Uterus (tissue), 4 donors: ENCODE measurements at places on chromosomes 6 and 20.

- no peak for DNase-seq
Observed at GRCh38 chr20:35307666-35308653, 15.7 kb upstream of the FAM83C start.

DNA sequence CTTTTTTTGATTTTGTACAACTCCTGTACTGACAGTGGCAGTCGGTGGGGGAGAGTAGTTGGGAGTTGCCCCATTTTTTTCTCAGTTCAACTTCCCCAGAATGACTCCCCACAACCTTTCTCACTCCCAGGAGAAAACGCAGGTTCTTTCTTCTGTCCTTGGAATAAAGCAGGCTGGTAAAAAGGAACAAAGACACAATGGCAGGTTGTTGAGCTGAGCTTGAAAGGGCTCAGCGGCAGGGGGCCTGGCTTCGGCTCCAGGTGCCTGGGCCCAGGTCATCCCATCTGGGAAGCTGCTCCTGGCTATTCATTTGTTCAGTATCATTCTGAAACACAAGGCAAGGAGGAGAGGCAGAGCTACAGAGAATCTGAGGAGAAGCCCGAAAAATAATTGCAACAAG, 46.2 kb downstream of the PROKR2 start:
- no peak for DNase-seq

- DNase-seq, result no peak
Observed at GRCh38 chr6:144330017-144330987, 45.2 kb downstream of the UTRN start.

DNA sequence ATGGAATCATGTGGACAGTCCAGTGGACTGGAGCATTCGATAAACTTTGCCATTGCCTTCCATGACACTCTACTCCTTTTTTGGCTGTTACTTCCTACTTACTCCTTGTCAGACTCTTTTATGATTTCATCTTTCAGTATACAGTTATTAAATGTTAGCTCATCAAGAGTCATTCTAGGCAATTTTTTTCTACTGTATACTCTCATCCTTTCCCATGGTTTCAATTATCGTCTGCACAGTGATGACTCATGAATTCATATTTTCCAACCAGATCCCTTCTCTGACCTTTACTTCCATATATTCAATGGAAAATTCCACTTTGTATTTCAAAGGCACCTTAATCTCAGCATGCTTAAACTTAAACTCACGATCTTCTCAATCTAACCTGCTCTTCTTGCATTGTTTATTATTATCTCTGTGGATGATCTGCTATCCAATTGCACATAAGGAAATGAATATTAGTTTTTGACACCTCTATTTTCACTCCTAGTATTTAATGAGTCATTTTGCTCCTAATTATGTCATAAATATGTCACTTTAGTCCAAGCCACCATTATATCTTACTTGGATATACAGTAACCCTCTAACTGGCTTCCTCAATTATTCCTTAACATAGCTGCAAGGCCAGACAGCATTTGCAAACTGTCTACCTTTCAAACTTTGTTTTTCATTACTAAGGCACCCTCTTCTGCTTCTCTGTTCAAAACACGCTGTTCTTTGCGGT, 427.5 kb downstream of the PHF3 start:
- DNase-seq, result no peak

DNA sequence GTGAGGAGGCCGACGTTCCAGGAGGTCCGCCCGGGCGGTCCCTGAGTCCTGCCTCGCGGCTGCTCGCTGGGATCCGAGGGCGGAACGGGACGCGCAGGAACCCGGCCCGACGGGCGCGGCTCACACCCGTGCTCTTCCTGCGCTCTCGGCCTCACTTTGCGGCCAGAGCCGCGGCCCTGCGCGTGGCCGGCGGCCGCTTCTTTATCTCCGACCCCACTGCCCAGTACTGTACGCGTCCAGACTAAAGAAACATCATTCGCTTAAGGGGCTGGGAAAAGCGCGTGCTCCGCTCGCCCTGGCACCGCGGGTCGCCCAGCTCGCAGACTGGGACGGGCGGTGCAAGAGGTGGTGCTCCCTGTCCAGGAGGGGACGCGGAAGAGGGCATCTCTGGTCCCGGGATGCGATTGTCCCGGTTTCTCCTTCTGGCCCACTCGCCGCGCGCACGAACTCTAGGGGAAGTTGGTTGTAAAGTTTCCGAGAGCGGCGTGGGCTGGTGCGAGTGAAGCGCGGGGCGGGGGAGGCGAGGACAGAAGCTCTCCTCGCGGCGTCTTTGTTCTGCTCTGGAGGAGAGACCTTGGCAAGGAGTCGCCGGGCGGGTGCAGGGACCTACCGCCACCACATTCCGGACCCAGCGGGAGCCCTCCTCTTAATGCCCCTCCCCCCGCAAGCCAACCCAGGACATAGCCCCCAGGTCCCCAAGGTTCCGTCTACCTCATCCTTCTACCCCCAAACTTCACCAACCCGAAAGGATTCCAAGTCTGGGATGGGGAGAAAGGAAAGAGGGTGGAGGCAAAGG, 71.0 kb downstream of the SOX4 start:
- peak; percentile 61 for DNase-seq
